Stimulated activated CD8-positive, alpha-beta memory T cell treated with anti-CD3 and anti-CD28 coated beads, Interleukin-12 subunit alpha, Interleukin-12 subunit beta, amount 100 ng/mL, for 4 hours (primary cell): ENCODE measurements at places on chromosomes 5 and 9.

GRCh38 chr5:172696171-172696849 lies 55.2 kb downstream of the NEURL1B start:
- no peak for DNase-seq

DNA sequence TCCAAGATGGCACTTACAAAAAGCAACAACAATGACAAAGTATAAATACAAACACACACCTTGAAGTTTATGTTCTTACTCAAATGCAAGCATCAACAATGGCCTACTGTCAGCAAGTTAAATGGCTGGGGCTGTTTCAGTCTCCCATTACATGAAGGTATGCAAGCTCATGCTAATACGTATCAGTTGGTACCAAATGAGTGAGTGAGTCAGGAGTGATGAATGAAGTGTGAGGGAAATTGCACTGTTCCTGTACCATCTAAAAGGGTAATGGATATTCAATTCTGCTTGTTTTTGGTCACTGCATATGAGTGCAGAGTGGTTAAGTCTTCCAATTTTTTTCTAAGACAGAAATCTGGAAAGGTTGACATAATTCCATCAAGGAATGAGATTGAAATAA lies 964.9 kb downstream of the MAT2B start:
- no peak for DNase-seq

DNA sequence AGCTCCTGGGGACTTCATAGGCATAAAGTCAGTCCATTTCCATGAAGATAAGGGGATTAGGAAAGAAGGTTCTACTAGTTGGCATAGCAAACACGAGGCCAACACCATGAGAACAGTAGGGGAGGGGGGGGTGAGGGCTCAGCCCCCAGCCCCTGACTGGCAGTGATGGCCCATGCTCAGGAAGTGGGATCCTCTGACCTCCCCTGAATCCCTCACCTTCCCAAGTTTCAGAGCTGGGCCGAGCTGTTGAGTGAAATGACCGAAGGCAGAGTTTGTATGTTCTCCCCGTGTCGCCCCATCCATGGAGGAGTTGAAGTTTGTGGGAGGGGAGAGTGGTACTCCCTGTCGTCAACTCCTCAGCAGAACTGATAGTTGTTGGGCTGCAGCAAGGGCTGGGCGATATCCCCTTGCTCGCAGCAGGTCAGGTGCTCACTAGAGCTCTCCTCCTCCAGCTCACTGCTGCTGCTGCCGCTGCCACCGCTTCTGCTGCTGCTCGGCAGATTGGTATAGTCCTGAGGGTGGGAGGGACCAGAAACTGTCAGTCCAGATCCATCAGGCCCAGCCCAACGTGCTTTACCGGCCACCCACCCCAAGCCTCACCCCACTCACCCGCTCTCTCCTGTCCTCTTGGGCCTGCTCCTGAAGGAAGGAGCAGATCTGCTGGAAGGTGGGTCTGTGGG lies 32.5 kb downstream of the CSF1R start:
- DNase-seq = no peak

- no peak for DNase-seq
Observed at GRCh38 chr5:170971-171800, 20.1 kb upstream of the LRRC14B start.

DNA sequence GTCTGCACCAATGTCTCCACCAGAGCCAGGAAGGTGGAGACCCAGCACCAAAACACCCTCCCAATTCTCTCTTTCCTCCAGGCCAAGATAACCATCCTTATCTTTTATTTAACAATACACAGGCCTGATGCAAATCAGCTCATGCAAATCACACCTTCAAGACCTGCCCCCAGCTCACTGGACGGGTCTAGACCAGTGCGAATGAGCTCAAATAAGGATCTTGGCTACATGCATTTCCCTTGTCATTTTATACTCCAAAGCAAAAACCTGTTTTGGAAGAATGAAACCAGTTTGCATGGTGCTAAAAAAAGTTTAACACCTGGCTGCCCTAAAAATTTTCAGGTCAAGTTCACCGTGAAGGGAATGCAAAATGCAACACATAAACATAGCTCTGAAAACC lies 31.9 kb upstream of the DAPK1 start:
- DNase-seq = no peak

- no peak for DNase-seq
Observed at GRCh38 chr9:22840641-22841040, 394.0 kb downstream of the DMRTA1 start.

DNA sequence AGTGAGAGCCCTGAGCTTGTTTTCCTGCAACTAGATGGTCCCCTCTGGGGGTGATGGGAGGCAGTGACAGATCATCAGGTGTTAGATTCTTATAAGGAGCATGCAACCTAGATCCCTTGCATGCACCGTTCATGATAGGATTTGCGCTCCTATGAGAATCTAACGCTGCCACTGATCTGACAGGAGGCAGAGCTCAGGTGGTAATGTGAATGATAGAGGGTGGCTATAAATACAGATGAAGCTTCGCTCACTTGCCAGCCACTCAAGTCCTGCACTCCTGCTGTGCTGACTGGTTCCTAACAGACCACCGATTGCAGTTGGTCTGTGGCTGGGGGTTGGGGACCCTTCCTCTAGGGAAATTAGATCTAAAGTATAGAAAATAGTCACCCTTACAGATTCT lies 290.6 kb upstream of the ADCY2 start:
- no peak for DNase-seq

DNA sequence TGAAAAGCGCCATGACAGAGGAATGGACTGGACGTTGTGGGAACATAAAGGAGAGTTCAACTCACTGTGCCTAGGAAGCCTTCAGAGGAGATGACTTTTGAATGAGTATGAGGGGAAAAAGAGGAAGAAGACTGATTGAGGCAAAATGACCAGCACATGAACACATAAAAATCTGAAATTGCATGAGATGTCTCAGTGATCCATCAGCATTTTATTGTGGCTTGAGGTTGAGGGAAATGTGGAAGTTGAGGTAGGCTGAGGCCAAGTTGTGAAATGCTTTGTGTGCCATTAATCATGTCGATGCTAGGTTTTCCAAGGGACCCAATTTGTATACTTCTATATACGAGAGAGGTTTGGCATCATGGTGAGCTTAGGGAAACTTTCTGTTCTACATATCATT lies 140.9 kb upstream of the TLX3 start:
- DNase-seq = no peak
